Stimulated activated CD4-positive, alpha-beta T cell treated with anti-CD3 and anti-CD28 coated beads, Interleukin-15, amount 100 ng/mL, for 1 hour (primary cell): ENCODE measurements at places on chromosomes 5 and 9.

GRCh38 chr5:90528601-90529193 is 687 bp downstream of the LYSMD3 start:
- no peak for DNase-seq

DNA sequence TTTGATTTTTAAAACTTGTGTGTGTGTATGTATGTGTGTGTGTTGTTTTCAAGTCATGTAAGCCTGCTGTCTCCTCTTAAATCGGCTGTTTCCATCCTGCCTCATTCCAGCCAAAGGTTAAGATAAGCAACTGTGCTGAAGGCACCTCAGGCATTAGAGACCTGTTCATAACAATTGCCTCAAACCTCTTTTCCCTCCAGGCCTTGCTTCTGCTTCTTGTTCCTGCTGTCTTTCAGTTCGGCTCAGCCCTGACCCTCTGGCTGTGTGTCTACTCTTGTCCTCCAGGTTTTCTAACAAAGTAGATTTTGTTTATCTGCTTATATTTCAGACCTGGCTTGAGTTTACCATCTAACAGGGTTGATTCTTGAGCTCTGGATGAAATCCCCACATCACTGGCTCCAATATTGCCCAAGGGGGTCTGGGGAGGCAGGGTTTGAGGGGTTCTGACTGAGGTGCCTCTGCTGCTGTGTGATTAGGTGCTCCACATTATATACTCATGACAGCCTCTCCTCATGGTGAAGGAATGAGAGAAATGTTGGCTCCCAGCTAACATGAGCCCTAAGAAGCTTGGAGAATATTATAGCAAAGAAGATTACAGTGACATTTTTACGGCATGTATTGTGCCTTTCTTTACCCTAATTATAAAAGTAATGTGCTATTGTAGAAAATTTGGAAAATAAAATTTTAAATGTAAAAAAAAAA is 229.7 kb upstream of the PIK3R1 start:
- no peak for DNase-seq

DNA sequence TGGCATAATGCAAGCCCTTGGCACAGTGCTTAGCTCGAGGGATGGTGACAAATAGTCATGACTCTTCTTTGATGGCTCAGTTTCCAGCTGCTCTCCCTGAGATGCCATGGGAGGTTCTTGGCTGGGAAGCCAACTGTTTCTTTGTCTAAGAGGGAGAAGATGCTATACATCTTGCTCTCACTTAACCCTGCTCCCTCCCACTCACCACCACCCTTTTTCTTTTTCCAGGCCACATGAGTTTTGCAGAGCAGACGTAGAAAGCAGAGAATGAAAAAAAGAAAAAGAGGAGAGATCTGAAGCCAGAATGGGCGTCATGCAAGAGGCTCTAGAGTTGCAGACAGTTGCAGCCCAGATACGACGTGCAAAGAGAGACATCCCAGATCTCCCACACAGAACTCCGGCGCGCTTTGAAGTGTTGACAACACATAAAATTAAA is 160.5 kb downstream of the FGF18 start:
- DNase-seq: no peak

DNA sequence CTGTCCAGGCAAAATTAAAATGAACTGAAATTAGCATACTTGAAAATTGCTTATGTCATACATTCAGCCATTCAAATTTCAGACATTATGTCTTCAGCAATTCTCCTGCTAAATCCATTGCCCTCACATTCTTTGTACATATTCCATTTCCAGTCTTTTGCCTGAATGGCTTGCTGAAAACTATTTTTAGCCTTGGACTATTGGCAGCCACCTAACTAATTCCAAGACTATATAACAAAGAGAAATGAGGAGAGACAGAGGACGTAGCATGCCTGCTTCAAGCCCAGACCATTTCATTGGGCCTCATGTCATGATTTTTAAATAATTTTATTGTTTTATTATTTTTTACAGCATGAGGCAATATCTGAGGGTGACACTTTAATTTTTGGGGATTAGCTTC is 100.3 kb downstream of the MRPS30 start:
- DNase-seq: no peak

- no peak for DNase-seq
Measured at GRCh38 chr5:109935833-109936490, 246.2 kb downstream of the MAN2A1 start.

DNA sequence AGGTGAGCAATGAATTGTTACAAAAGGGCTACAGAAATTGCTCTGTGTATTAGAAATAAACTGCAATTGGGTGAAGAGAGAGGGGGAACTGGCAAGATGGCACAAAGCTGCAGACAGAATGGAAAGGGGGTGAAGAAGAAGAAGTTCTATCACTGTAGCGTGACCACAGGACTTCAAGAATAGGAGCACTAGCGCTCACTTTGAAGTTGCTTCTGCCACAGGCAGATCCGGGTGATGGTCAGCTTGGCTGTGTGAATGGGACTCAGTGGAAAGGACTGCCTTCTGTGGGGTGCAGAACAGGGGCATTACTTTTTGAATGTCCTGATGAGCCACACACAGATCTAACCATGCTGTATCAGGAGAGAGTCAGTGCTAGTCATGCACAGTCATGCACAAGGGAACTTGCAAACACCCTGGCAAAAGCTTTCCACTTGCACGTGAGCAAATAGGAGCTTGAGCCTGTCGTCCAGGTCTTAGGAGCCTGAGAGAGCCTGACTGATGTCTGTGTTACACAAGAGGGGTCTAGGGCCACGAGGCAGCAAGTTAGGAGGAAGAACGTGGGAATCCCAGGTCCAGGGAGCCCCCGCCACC is 16.3 kb downstream of the IL5 start:
- DNase-seq: no peak

- DNase-seq: no peak
Measured at GRCh38 chr9:16401701-16402100, 468.8 kb downstream of the BNC2 start.

DNA sequence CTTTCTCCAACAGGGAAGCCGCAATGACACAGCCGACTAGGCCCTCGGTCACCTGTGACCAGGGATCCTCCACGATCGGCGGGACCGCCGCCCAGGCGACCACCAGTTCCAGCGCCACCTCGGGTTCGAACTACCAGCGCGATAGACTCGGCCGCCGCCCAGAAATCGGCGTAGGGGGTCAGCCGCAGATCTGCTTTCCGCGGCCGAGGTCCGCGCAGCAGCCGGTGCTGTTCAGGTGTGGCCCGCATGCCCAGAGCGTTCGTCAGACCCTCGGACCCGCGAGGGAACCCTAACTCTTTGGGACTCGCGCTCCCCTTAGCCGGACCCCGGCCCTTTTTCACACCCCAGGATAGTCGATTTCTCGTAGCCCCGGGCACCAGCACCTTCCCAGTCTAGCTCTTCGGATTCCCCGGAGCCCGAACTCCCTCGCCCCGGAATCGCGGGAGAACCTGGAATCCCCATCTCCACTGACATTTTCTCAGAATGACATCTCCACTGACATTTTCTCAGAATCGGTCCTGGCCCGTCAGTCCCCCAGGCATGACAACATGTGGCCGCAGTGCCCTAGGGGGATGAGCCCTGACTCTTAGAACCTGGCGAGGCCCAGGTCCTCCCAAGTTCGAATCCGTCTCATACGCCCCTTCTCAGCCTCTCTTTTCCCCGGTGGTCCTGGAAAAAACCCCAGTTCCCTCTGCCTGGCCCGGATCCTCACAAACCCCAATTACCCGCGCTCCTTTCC is 428 bp downstream of the C5orf52 start:
- no peak for DNase-seq

GRCh38 chr9:37408933-37409710 is 13.4 kb upstream of the GRHPR start:
- peak; percentile 29 for DNase-seq

DNA sequence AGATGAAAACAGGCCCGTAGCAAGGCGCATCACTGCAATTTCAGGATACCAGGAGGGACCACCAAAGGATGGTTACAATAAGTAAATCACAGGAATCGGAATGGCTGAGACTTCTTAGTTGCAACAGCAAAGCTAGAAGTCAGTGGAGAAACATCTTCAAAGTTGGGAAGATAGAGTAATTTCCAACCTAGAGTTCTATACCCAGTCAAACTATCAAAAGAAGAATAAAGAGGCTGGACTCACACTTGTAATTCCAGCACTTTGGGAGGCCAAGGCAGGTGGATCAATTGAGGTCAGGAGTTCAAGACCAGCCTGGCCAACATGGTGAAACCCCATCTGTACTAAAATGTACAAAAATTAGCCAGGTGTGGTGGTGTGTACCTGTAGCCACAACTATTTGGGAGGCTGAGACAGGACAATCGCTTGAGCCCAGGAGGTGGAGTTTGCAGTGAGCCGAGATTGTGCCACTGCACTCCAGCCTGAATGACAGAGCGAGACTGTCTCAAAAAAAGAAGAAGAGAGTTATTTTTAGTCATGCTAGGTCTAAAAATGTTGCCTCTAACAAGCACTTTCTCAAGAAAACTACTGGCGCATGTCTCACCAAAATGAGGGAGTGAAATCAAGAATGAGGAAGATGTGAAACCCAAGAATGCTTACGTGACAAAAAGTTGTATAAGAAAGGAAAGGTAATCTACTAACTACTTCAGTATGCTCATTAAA is 267.7 kb downstream of the DENND1A start:
- no peak for DNase-seq

GRCh38 chr5:2038321-2039179 is 155.8 kb upstream of the IRX4 start:
- DNase-seq: peak; percentile 29

GRCh38 chr9:23740531-23740930 is 85.5 kb downstream of the ELAVL2 start:
- DNase-seq: no peak

- DNase-seq: no peak
Measured at GRCh38 chr9:125982798-125983406, 235.7 kb downstream of the PBX3 start.

GRCh38 chr5:28896949-28897348 is 1858.6 kb upstream of the CDH9 start:
- DNase-seq: no peak
